ENCODE measurements at places on chromosomes 6 and 20. TPM values are rescaled to one million over a fixed set of nuclear protein-coding genes. Genes with fewer than 3 reads are reported as not detected.

CDC5L gene
- total RNA-seq = 89.6 TPM

CALHM5 gene
- 0.81 TPM for total RNA-seq

CDSN gene
- total RNA-seq = not detected

KIF25 gene
- total RNA-seq = not detected

SGK2 gene
- total RNA-seq = 0.72 TPM

COX4I2 gene
- not detected for total RNA-seq

KHDC1 gene
- total RNA-seq = 3.5 TPM

RRAGD gene
- 1.1 TPM for total RNA-seq

INSM1 gene
- not detected for total RNA-seq

FAM217A gene
- not detected for total RNA-seq

C6orf163 gene
- total RNA-seq = not detected

MUCL3 gene
- not detected for total RNA-seq

MATN4 gene
- not detected for total RNA-seq

TPBG gene
- total RNA-seq = 7.9 TPM

VGLL2 gene
- total RNA-seq = not detected

LEMD2 gene
- total RNA-seq = 36.0 TPM

F13A1 gene
- not detected for total RNA-seq

FHL5 gene
- total RNA-seq = not detected

SOBP gene
- total RNA-seq = 0.12 TPM

KCNK15 gene
- not detected for total RNA-seq

FAM209B gene
- total RNA-seq = not detected

RNF182 gene
- 0.23 TPM for total RNA-seq

NKX2-2 gene
- total RNA-seq = 3.1 TPM

LPA gene
- not detected for total RNA-seq

SPDEF gene
- not detected for total RNA-seq

TMEM200A gene
- not detected for total RNA-seq

PSMB1 gene
- total RNA-seq = 959 TPM

BPIFA1 gene
- total RNA-seq = not detected
